NCI-H2171 treated with DMSO at 0.1 percent for 48 hours (cell line): ENCODE measurements at places on chromosomes 3 and 15.

GRCh38 chr3:114329823-114330222 lies 36.0 kb downstream of the TIGIT start:
- DNase-seq, result no peak

GRCh38 chr15:92624401-92624991 lies 31.1 kb downstream of the FAM174B start:
- peak; percentile 84 for DNase-seq

GRCh38 chr3:171508206-171508605 lies 48.0 kb upstream of the TNIK start:
- no peak for DNase-seq

DNA sequence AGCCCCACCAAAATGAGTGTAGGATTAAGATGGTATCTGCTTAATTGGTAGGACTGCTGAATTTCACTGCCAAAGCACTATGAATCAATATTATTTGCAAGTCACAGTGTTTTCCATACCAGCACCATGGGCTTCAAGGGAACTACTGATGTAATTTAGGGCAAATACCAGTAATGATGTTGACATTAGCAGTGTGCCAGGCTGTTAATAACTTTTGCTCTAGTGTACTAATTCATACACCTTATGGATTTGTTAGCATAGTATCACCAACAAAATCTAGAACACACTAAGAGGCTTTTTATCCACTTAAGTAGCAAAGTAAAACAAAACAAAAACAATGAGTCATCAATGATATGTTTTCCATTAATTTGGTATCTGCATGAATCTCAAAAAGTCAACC lies 888.2 kb downstream of the CADM2 start:
- peak; percentile 16 for DNase-seq

DNA sequence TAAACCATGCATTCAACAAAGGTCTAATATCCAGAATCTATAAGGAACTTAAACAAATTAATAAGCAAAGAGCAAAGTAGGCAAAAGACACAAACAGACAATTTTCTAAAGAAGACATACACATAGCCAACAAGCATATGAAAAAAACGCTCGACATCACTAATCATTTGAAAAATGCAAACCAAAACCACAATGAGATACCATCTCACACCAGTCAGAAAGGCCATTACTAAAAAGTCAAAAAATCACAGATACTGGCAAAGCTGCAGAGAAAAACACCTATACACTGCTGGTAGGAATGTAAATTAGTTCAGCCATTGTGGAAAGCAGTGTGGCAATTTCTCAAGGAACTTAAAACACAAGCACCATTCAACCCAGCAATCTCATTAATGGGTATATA lies 53.8 kb downstream of the FSIP1 start:
- DNase-seq, result no peak

GRCh38 chr15:50117431-50118027 lies 1.5 kb downstream of the ATP8B4 start:
- DNase-seq, result no peak

GRCh38 chr3:14340960-14341708 lies 61.3 kb upstream of the SLC6A6 start:
- no peak for DNase-seq

DNA sequence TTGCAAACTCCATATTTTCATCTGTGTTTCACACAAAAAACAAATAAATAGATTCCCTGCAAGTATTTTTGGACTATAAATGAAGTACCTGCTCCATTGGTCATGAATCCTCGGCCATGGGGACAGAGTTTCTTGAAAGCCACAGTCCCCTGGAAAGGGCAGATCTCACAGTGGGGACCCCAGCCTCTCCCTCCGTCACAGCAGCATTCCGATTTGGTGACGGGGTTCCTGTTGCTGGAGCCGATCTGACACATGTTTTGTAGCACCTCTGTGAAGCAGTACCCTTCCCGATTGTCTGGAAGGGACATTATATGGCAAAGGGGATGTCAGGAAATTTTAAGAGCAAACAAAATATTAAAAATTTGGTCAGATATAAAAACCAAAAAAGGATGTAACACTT lies 96.2 kb downstream of the DUT start:
- DNase-seq, result no peak

DNA sequence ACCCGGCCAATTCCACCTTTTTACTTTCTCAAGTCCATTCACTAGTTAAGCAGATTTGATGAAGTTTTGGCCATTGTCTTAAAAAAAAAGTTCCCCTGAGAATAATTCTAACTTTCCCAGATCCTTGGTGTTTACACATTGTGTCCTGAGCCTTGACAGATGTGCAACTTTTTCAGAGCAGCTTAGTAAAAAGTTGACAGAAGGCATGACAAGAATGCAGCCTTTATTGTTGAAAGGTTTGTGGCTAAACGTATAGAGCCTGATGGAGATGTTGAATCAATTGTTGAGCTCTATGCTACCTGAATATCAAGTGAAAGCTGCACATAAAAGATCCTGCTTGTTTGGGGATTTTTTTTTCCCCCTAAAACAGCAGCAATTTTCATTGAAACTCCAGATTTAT lies 75.3 kb upstream of the CMTM7 start:
- no peak for DNase-seq

- DNase-seq, result no peak
Observed at GRCh38 chr3:21238661-21239060, 512.3 kb downstream of the ZNF385D start.

DNA sequence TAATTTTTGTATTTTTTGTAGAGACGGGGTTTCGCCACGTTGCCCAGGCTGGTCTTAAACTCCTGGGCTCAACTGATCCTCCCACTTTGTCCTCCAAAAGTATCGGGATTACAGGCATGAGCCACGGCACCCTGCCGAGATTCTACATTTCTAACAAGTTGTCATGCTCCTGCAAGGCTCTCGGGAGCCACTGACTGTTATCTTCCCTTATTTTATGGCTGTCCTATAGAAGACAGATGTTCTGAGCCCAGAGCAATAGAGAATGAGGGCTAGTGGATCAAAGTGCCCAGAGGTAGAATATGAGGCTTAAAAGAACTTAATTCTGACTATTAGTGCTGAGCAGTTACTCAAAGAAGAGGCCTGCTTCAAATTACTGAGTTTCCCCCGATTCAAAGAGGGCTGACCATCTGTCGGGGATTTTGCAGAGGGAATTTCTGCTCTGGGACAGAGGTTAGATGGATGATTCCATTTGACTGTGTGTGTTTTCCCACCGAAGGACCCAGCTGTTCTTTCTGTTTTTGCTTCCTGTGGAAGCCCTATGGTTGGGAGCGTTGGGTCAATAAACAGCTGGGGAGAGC lies 39.5 kb downstream of the ITPR1 start:
- DNase-seq, result peak; percentile 33

- no peak for DNase-seq
Observed at GRCh38 chr3:29697989-29698388, 417.1 kb downstream of the RBMS3 start.

- no peak for DNase-seq
Observed at GRCh38 chr3:53776494-53777101, 69.6 kb downstream of the CHDH start.

DNA sequence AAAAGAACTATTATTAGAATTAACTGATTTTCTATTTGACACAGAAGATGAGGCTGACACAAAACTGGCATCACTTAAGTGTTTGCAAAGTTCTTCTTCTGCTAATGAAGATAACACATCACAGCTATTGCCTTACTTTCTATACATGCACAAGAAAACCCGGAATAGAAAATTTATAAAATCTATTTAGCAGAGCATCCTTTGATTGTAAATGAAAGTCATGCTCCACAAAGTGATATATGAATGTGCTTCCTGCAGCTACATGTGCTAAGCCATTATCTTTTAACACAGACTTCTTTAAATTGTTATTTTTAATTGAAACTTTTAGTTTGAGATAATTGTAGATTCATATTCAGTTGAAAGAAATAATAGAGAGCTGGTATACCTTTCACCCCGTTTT lies 27.0 kb downstream of the DENND4A start:
- DNase-seq, result no peak

GRCh38 chr3:30768703-30769550 lies 125.5 kb downstream of the GADL1 start:
- peak; percentile 49 for DNase-seq

GRCh38 chr3:44511238-44511566 lies 33.7 kb upstream of the ZNF445 start:
- DNase-seq, result no peak

DNA sequence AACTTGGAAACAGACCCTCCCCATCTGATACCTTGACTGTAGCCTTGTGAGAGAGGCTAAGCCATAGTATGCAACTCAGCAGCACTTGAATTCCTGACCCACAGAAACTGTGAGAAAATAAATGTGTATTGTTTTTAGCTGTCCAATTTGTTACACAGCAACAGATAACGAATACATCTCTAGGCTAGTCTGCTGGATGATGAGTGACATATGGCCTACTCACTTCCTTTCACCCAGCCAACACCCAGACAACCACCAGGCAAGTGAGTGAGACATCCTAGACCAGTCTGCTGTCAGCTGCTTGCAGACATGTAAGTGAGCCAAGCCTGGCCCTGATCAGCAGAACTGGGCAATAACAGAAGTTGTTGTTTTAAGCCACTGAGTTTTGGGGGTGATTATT lies 19.2 kb upstream of the SMAD6 start:
- no peak for DNase-seq

- DNase-seq, result peak; percentile 39
Observed at GRCh38 chr3:158794936-158795518, 6.8 kb upstream of the MFSD1 start.

DNA sequence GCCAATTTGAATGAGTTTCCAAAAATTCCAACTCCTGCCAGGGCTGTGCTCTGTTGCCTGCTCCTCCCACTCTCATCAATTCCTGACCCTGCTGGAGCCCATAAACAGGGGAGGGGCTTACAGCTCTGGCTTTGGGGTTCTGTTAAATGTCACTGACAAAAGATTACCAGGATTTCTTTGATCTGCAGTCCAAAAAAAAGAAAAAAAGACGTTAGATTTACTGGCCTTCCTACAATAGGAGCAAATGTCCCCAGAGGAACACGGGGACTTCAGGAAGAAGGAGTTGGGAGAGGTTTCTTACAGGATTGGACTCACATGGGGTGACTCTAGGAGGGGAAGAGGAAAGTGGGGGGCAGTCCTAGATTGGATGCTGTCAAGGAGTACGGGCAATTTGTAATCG lies 84.3 kb upstream of the RNF7 start:
- DNase-seq, result no peak

GRCh38 chr3:27827041-27827440 lies 104.9 kb upstream of the EOMES start:
- DNase-seq, result no peak

- no peak for DNase-seq
Observed at GRCh38 chr15:32908872-32909271, 191.1 kb downstream of the GREM1 start.
